ENCODE measurements at places on chromosomes 11 and 22.

GRCh38 chr11:76683161-76684095 lies 12.9 kb upstream of the LRRC32 start:
- no peak for DNase-seq

DNA sequence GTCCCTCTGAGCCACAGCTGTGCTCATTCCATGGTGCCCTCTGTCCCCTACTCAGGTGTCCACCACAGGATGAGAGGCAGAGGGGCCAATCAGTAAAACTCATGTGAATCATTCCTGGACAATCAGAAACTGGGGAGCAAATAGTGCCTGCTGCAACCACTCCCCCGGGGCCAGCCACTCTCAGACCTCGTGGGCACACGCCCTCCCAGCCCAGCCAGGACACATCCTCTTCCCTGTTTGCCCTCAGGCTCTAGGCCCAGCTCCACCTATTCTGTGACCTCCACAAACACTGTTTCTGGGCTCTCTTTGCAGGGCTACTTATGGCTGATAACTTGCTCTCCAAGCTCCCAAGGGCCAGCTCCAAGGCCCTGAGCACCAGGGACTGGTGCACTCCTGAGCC lies 14.0 kb upstream of the KCTD14 start:
- no peak for DNase-seq

GRCh38 chr22:43090130-43090789 lies 1.1 kb upstream of the TTLL1 start:
- peak; percentile 36 for DNase-seq

GRCh38 chr11:43532041-43532440 lies 148.5 kb upstream of the HSD17B12 start:
- DNase-seq, result no peak

DNA sequence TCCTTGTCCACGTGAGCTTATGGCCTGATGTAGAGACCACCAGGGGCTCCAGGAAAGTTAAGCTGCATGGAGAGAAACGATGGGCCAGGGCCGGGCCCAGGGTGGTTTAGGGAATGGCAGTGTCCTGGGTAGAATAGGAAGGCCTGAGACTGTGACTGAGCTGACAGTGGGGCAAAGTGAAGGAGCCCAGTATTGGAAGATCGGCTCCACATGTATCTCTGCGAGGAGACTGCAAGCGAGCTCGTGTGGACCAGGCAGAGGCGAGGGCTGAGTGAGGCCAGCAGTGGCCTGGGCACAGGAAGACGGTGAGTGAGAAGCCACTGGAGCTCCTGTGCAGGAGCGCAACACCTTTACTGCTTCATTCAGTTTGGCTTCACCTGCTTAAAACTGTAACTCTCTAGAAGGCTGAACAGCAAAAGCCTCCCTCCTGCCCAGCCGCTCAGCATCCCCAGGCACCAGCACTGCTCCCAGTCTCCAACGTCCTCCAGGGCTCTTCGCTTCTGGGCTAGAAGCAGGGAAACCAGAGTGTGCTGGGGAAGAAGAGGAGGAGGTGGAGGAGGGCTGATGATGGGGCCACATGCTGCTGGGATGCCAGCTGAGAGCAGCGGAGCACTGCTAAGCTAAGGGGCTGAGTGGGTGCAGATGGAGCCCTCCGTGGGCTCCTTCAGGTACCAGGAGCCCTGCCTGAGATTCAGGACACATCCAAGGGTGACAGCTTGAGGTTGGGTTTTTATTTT lies 13.5 kb downstream of the TCIRG1 start:
- no peak for DNase-seq

DNA sequence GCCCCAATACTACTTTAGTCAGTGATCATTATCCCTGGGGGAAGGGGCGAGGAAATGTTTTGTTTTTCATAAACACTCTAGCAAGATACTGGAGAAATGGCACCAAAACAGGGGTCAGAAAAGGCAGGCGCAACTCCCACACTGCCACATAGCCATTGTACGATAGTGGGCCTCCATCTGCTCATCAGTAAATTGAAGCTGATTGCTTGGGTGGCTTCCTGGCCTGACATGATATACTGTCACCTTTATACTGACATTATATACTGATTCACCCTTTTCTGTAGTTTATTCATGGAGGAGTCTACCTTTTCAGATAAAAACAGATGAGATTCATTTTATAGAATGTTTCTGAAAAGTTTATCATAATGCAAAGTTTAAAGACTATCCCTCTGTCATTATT lies 51.6 kb upstream of the CCDC34 start:
- DNase-seq, result no peak
